Placental pericyte (primary cell): ENCODE measurements at places on chromosomes 1 and 21. TPM values are rescaled to one million over a fixed set of nuclear protein-coding genes. Genes with fewer than 3 reads are reported as not detected.

The CFHR1 gene
- total RNA-seq: not detected in 2 replicates

The GBP5 gene
- total RNA-seq: under 0.01 TPM in 1 of 2 replicates, not detected in the other

The RIIAD1 gene
- not detected in 2 replicates for total RNA-seq

The WLS gene
- 107 and 282 TPM in 2 replicates for total RNA-seq

The PRELP gene
- total RNA-seq: under 0.01 and 0.14 TPM in 2 replicates

The MAN1C1 gene
- 0.14 and 1.3 TPM in 2 replicates for total RNA-seq

The EXOC8 gene
- 17.1 and 25.6 TPM in 2 replicates for total RNA-seq

The COL8A2 gene
- total RNA-seq: 5.0 and 6.7 TPM in 2 replicates
